Right lobe of liver (tissue), 6 donors: ENCODE measurements at places on chromosomes 7 and 10. TPM values are rescaled to one million over a fixed set of nuclear protein-coding genes. Genes with fewer than 3 reads are reported as not detected.

DNA sequence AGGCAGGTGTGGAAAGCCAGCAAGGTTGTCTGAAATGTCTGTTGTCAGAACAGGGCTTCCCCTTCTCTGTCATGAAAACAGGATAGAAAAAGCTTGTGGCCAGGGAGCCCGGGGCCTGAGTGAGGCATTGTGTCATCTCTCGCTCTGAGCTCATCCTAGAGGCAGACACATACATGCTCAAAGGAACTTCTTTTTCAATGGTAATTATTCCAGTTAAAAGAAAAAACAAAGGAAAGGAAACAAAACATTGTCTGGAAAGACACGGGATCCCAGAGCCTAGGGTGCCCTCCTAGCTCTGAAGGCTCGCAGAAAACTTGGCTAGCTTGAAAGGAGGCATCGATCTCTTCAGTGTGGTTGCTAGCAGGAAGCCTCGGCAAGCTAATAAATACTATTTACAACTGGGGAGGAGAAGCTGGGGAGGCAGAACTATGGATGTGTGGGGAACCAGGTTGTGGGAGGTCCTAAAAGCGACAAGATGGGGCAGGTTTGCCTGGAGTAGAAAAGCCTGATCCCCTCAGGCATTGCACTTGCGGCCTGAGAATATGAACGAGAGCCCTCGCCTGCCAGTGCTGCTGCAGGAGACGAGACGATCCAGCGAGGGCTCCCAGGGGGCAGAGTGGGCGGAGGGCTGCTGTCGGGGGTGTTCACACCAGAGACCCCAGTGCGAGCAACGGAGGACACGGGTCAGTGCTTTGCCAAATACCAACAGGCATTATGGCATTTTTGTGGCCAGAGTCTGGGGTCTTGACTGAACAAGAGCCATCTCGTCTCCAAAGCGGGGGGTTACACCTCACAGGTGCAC is 32.8 kb upstream of the DGKI start:
- no peak for DNase-seq
- no peak overlapping the region for H3K4me3 ChIP-seq
- H3K27ac ChIP-seq, result no peak overlapping the region
- no peaks in the 10 kb centered on the region for H3K4me1 ChIP-seq

- H3K4me3 ChIP-seq, result peak overlapping the region; percentile 69
- no peaks in the 10 kb centered on the region for H3K36me3 ChIP-seq
- H3K27me3 ChIP-seq, result no peaks in the 10 kb centered on the region
- peak overlapping the region; percentile 96 for H3K27ac ChIP-seq
Measured at GRCh38 chr10:21511095-21511570, 14.3 kb downstream of the SKIDA1 start.

The AMPH gene
- total RNA-seq, result 0.67 TPM

The DPY19L1 gene
- total RNA-seq, result 14.2 TPM

The FFAR4 gene
- 0.19 TPM for total RNA-seq

DNA sequence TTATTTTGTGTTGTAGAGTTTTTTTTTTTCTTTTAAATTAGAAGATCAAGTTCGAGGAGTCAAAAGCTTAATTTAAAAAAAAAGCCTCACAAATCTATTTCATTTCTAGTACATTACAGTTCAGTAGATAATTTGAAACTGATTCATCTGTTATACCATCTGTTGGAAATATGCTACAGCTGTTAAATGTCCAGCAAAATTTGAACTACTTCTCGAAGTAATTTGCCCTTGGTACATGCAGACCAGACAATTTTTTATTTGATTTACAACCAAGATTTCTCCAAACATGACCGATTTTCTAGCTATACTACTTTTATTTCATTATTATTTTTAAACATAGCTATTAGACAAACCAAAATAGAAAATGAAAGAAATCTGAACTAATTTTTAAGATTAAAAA is 647.9 kb downstream of the CNTNAP2 start:
- no peaks in the 10 kb centered on the region for H3K36me3 ChIP-seq
- H3K4me3 ChIP-seq, result no peak overlapping the region
- H3K27me3 ChIP-seq, result no peaks in the 10 kb centered on the region
- H3K4me1 ChIP-seq, result no peaks in the 10 kb centered on the region
- no peak overlapping the region for H3K27ac ChIP-seq
- DNase-seq, result no peak

The UFSP1 gene
- total RNA-seq, result 2.2 TPM

DNA sequence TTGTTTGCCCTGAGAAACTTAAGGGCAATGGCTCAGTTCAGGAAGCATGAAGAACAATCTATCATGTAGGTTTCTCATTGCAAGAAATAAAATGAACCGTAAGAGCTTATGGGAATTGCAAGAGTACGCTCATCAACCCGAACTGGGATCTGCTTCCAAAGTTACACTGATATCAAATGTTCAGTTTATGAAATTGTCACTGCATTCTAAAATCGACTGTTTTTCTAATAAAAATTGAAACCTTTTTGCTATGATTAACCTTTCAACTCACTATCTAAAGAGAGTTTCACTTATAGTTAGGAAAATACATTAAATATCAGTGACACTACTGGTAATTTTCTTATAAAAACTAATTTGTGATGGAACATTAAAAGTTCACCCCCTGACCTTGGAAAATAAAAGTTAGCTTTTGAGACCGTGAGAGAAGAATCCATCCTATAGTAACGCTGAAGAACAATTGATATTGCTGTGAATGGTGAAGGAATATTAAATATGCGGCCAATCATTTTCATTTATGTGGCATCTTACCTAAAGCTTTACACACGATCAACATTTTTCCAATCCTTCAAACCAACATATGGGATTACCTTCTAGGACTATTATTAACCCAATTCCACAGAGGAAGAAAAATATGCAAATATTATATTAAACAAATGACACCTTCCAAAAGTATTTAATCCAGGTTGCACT is 2.2 kb downstream of the MEOX2 start:
- H3K27ac ChIP-seq, result peak overlapping the region; percentile 28
- peak overlapping the region; percentile 62 for H3K4me3 ChIP-seq
- peaks cover 6% of the 10 kb centered on the region for H3K27me3 ChIP-seq
- no peaks in the 10 kb centered on the region for H3K36me3 ChIP-seq
- DNase-seq, result no peak

The OGDHL gene
- 74.4 TPM for total RNA-seq

The ACHE gene
- 4.9 TPM for total RNA-seq

DNA sequence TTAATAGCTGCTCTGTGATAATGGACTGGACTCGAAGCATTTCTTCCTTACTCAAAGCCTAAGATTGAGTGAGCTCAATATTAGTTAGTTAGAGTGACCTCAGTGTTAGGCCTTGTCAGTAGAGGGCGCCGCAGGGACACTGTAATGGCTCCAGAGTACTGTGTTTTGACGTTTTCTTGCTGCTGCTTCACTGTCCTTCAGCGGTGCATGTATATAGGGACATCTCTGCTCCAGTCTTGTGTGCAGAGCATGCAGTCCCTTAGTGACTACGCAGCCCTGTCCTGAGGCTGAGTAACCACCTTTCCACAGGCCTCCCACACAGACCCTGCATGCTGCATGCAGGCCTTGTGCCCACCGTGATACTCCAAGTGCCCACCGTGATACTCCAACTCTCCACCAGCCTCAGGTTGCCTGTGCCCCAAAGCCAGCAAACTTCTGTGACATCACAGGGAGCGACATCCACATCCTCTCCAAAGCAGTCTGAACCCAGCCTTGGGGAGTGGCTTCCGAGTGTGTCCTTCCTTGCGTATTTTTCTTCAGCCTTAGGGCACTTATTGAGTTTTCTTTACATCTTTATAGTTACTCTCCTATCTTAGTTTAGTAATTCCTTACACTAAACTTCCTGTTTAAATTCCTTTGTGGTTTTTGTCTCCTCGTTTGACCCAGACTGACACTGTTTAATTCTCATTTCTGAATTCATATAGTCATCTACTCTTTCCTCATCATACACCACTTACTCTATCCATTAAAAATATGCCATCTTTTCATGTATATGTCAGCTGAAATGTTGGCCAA is 118.2 kb downstream of the JAZF1 start:
- peak; percentile 66 for DNase-seq
- peaks cover 13% of the 10 kb centered on the region for H3K4me1 ChIP-seq
- no peaks in the 10 kb centered on the region for H3K36me3 ChIP-seq
- H3K27ac ChIP-seq, result no peak overlapping the region

DNA sequence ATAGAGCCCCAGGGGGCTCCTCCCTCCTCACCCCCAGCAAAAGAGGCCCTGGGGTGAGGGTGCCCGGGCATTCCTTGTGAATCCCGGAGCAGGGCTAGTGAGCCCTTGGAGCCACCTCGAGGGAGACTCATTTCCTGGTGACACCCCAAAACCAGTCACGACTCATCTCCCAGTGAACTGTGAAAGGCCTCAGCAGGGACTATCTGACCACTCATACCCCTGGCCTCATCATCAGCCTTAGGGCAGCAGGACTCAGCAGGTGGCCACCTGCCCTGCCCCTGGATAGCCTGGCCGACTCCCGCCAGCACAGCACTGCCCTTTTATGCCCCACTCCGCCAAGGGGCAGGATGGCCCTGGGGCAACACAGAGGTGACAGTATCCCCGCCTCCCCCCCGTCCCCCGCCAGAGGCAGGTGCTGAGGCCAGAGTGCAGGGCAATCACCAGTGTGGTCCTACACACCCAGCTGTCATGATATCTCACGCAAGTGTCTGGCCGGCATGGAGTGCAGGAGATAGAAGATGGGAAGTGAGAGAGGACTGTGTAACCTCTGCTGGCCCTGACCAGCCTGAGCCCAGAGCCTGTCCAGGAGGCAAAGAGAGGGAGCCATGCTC is 3.2 kb downstream of the SNCG start:
- no peak overlapping the region for H3K4me3 ChIP-seq
- DNase-seq, result peak; percentile 39
- H3K4me1 ChIP-seq, result no peaks in the 10 kb centered on the region

The MINDY4 gene
- 1.9 TPM for total RNA-seq

GRCh38 chr7:66013938-66014337 is 31.9 kb upstream of the GUSB start:
- H3K27me3 ChIP-seq, result no peaks in the 10 kb centered on the region
- H3K4me3 ChIP-seq, result no peak overlapping the region
- no peaks in the 10 kb centered on the region for H3K36me3 ChIP-seq
- no peak overlapping the region for H3K27ac ChIP-seq
- H3K4me1 ChIP-seq, result no peaks in the 10 kb centered on the region
- DNase-seq, result peak; percentile 24

The KCND2 gene
- not detected for total RNA-seq

GRCh38 chr10:8054494-8055407 is at the start of gene GATA3:
GATA3 (plus strand) TSS chr10:8054688; CDS start chr10:8055656, 968 bp downstream.
- no peak for DNase-seq
- peak within 1 kb of the TSS; percentile 57 for H3K27ac ChIP-seq
- H3K27me3 ChIP-seq, result peaks cover 17% of the 10 kb centered on the region
- H3K36me3 ChIP-seq, result no peaks in the 10 kb centered on the region
- H3K4me3 ChIP-seq, result peak within 1 kb of the TSS; percentile 33
- peaks cover 36% of the 10 kb centered on the region for H3K4me1 ChIP-seq

DNA sequence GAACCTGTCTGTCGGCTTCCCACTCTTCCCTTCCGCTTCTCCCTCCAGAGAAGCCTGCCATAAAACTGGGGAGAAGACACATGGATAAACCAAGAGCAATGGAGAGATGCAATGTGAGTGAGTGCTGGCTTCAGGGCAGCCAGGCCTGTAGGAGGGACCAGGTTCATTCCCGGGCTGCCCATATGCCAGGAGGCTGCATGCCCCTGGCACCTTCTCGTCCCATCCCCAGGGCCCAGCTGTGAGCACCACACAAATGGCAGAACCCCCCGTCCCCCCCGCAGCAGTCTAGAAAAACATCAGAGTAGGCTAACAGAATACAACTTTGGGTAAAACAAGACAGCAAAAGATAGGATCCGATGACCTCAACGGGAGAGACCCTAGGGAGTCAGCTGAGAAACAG is 341.3 kb upstream of the SHH start:
- no peak for DNase-seq
- H3K27ac ChIP-seq, result no peak overlapping the region
- no peaks in the 10 kb centered on the region for H3K4me1 ChIP-seq
- no peaks in the 10 kb centered on the region for H3K36me3 ChIP-seq
- no peak overlapping the region for H3K4me3 ChIP-seq
- no peaks in the 10 kb centered on the region for H3K27me3 ChIP-seq

DNA sequence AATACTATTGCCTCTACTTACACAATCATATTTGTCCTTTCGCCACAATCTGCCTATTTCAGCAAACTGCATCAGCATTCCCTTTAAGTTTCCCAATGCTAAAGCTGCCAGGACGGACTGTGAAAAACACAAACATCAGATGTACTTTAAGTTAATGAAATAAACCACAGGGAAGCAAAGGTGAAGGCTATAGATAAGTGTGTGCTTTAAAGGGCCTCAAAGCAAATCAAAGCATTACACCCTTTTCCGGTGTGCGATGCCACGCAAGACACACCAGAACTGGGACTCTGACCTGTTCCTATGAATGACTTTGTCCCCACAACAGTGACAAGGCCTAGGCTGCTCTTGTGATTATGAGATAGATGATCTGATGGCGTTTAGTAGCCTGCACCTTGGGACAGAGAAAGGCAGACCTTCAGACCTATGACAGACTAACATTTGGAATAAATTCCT is 23.4 kb downstream of the SLC26A3 start:
- H3K27ac ChIP-seq, result peak overlapping the region; percentile 8
- peak; percentile 58 for DNase-seq
- H3K4me3 ChIP-seq, result no peak overlapping the region
- no peaks in the 10 kb centered on the region for H3K27me3 ChIP-seq
- no peaks in the 10 kb centered on the region for H3K4me1 ChIP-seq
- no peaks in the 10 kb centered on the region for H3K36me3 ChIP-seq

DNA sequence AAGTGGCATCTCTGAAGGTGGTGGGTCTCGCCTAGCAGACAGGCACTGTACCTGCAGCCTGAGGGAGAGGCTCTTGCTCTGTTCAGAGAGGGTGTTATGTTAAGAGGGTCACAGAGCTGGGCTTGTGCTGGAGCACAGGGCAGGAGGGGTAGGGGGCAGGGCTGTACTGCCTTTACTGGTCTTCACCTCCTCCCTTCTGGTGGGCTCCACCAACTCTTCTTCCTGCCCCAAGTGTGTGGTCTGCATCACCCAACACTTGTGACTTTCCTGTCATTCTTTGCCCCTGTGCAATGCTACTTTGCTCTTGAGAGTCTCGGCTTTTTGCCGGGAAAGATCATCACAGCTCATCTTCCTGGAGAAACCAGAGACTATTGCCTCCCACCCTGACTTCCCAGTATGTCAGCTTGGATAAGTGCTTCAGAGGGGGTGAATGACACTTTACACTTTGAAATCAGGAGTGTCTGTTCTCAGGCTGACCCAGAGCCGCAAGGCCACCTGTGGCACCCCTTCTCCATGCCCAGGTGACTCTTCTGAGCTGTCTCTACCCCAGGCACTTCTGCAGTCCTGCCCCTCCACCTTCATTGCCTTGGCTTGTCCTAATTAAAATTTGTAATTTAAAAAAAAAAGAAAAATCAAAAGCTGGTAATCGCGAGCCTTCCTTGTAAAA is 38.4 kb upstream of the IKZF1 start:
- H3K27ac ChIP-seq, result no peak overlapping the region

- no peak overlapping the region for H3K27ac ChIP-seq
- H3K27me3 ChIP-seq, result no peaks in the 10 kb centered on the region
- H3K4me1 ChIP-seq, result no peaks in the 10 kb centered on the region
- DNase-seq, result no peak
- no peak overlapping the region for H3K4me3 ChIP-seq
Measured at GRCh38 chr10:58653139-58653538, 140.5 kb downstream of the BICC1 start.

GRCh38 chr7:33762911-33763306 is 142.4 kb upstream of the BMPER start:
- no peak for DNase-seq
- no peak overlapping the region for H3K4me3 ChIP-seq
- no peaks in the 10 kb centered on the region for H3K36me3 ChIP-seq
- no peak overlapping the region for H3K27ac ChIP-seq
